ENCODE measurements at places on chromosomes 16 and 17.

GRCh38 chr17:72387487-72387886 is 266.7 kb downstream of the SOX9 start:
- no peak for DNase-seq

GRCh38 chr17:27384261-27384701 is 72.0 kb upstream of the KSR1 start:
- DNase-seq = no peak

GRCh38 chr16:66858740-66859396 is 14.7 kb downstream of the CA7 start:
- DNase-seq = no peak

DNA sequence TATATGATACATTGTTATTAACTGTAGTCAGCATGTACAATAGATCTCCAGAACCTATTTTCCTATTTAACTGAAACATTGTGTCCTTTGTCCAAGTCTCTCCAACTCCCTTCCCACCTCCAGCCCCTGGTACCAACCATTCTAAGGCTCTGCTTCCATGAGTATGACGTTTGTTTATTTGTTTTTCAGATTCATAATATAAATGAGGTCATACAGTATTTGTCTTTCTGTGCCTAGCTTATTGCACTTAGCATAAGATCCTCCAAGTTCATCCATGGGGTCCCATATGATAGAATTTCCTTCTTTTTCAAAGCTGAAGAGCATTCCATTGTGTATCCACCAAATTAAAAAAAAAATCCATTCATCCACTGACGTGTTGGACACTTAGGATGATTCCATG is 39.4 kb downstream of the OTOA start:
- no peak for DNase-seq

- DNase-seq = no peak
These were observed 36.2 kb upstream of the MAP3K14 start for GRCh38 chr17:45353043-45353442.
